Stimulated activated CD4-positive, alpha-beta T cell treated with anti-CD3 and anti-CD28 coated beads, TNF-alpha, amount 100 ng/mL, for 1 hour (primary cell): ENCODE measurements at places on chromosomes 16 and 17.

- DNase-seq = no peak
Observed at GRCh38 chr17:37028040-37028439, 79.3 kb downstream of the AATF start.

- DNase-seq = no peak
Observed at GRCh38 chr16:13970708-13971422, 50.9 kb downstream of the ERCC4 start.

- no peak for DNase-seq
Observed at GRCh38 chr17:67994817-67995569, 1.3 kb downstream of the C17orf58 start.

DNA sequence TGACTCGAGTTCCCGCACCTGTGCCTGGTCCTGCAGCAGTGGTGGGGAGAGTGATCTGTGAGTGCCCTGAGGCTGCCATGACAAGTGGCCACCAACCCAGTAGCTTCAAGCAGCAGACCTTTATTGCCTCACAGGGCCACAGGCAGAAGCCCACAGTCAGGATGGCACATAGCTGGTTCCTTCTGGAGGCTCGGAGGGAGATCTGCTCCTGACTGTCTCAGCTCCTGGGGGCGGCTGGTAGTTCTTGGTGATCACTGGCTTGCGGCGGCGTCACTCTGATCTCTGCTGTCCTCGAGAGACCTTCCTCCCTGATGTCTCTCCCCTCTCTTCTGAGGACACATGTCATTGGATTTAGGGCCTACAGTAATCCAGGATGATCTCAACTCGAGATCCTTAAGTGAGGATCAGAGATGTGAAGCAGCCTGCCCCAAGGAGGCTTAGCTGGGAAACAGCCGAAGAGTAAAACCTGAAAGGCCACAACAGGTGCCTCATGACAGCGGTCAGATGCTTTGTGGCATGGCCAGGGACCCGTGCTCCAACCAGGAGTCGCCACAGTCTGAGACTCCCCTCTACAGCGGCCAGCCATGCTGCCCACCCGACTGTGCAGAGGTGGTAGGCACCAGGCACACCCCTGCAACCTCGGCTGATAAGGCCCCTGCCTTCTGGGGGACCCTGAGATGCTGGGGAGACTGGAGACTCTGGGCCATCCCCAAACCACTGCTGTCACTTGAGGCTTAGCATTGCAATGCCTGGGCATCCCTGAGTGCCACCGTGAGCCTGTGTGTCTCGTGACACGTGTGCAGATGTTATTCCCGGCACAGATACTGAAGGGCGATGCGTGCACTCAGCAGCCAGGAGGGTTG, 30.0 kb upstream of the SLC38A10 start:
- DNase-seq = no peak

DNA sequence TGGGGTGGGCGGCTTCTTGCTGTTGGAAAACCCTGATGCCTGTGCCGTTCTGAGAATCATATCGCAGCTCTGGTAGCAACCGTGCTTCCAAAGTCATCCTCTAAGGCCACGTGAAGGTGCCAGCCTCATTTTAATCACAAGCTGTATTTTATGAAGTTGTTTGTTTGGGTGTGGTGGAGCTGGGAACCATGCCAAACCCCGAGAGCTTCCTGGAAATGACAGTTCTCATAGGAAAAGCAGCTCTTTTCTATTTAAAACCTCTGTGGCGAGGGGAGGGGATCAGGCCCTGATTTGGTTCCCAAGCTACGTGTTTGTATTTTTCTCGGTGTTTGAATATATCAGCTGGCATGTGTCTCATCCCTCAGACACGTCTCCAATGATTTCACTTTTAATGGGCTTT, 21.7 kb downstream of the KNOP1 start:
- DNase-seq = peak; percentile 7

GRCh38 chr16:59864981-59865666, 1131.0 kb upstream of the GOT2 start:
- DNase-seq = no peak

DNA sequence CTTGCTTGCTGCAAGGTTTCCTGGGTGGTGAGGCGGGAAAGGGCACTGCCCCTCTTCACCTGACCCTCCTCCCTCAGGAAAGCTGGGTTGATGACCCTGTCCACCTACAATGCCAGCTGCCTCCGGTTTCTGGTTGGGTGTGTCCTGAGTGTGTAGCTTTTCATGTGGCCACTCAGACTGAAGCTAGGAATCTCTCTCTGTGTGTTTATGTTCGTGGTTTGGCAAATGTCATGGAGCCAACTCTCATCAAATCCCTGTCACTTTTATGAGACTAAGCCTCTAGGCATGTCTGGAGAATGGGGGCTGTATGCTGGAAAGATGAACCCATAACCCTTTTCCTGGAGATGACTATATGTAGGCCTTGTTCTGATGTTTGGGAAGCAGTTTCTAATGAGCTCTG, 17.1 kb downstream of the PLEKHG4 start:
- no peak for DNase-seq

DNA sequence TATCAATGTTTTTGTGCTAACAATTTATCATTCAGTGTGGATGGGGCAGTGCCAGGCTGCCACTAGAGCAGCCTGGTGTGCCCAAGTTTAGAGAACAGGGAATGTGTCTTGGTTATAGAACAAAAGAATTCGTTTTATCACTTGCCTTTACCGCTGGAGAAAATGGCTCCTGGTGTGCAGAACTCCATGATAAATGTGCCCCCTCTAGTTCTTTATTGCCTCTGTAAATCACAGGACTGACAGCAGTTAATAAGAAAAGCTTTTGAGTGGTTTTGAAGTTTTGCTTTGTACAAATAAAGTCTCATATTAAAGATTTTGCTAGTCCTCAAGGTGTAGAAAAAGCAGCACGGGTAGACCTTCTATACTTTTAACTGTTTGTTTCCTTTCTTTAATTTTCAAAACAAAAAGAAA, 28.2 kb upstream of the PSMD7 start:
- DNase-seq = no peak

GRCh38 chr17:27464431-27464830, 8.2 kb downstream of the KSR1 start:
- no peak for DNase-seq
